ENCODE measurements at places on chromosomes 4 and X.

DNA sequence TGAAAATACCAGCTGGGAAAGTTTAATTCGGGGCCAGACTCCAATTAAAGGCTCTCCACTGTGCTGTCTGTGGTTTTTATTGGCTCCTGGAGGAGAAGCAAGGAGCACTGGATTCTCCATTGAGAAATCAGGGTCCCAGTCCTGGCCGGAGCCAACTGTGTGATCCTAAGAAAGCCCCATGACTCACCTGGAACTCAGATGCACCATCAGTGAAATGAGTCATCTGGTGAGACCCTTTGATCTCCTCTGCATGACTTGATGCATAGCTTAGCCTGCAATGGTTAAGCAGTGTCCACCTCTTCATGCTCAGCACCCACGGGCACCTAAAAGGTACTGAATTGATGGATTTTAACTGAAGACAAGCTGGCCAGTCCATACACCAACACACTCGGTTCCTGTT lies 119.2 kb upstream of the VCX3B start:
- H3K36me3 ChIP-seq, result no peaks in the 10 kb centered on the region
- no peak for DNase-seq
- H3K4me3 ChIP-seq, result no peak overlapping the region
- H3K4me1 ChIP-seq, result no peaks in the 10 kb centered on the region

GRCh38 chrX:128931071-128931470 lies 592.2 kb downstream of the SMARCA1 start:
- H3K4me1 ChIP-seq, result no peaks in the 10 kb centered on the region
- no peaks in the 10 kb centered on the region for H3K27me3 ChIP-seq
- DNase-seq, result no peak
- H3K27ac ChIP-seq, result no peak overlapping the region
- H3K4me3 ChIP-seq, result no peak overlapping the region
- H3K36me3 ChIP-seq, result no peaks in the 10 kb centered on the region

- H3K4me1 ChIP-seq, result peaks cover 17% of the 10 kb centered on the region
- H3K27ac ChIP-seq, result no peak overlapping the region
- no peak overlapping the region for H3K4me3 ChIP-seq
- no peaks in the 10 kb centered on the region for H3K27me3 ChIP-seq
- DNase-seq, result no peak
- H3K36me3 ChIP-seq, result no peaks in the 10 kb centered on the region
These were observed 191.7 kb upstream of the RASGEF1B start for GRCh38 chr4:81663368-81663767.

- H3K36me3 ChIP-seq, result no peaks in the 10 kb centered on the region
- H3K27ac ChIP-seq, result no peak overlapping the region
- no peak overlapping the region for H3K4me3 ChIP-seq
- H3K27me3 ChIP-seq, result no peaks in the 10 kb centered on the region
These were observed 11.0 kb upstream of the MAMLD1 start for GRCh38 chrX:150352114-150352513.

GRCh38 chrX:7351926-7352325 lies 204.0 kb upstream of the PUDP start:
- H3K36me3 ChIP-seq, result peaks cover 9% of the 10 kb centered on the region
- H3K4me1 ChIP-seq, result no peaks in the 10 kb centered on the region
- no peak for DNase-seq
- no peak overlapping the region for H3K4me3 ChIP-seq
- no peaks in the 10 kb centered on the region for H3K27me3 ChIP-seq

DNA sequence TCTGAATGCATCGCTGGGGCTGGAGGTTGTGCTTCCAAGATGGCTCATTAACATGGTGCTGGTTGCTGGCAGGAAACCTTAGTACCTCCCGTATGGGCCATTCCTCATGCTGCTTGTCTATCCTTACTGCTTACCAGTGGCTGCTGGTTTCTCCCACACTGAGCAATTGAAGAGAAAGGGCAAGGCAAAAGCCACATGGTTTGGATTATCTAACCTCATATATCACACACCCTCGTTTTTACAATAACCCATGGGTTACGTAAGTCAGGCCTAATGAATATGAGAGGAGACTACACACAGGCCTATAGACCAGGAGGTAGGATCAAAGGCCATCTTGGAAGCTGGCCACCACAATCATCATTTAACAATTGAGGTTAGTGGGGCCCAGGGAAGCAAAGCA lies 141.8 kb upstream of the EDNRA start:
- H3K4me1 ChIP-seq, result peaks cover 5% of the 10 kb centered on the region
- no peaks in the 10 kb centered on the region for H3K36me3 ChIP-seq
- H3K27me3 ChIP-seq, result no peaks in the 10 kb centered on the region
- no peak overlapping the region for H3K27ac ChIP-seq
- H3K4me3 ChIP-seq, result no peak overlapping the region
- DNase-seq, result no peak

DNA sequence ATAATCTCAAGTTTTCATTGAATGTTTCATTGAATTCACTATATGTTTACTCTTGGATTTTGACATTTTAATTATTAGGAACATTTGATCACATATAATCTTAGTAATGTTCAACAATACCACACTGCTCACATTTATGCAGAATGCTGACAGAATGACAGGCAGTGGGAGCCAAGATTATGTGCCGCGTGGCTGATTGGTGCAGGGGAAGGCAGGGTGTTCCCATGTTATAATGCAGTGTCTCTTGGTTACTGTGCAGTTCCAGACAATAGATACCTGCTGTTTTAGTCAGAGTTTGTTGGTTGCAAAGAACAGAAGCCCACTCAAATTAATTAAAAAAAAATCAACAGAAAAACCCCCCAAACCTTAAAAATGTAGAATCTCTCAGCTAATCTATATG lies 33.0 kb downstream of the FHIP1A start:
- no peak for DNase-seq
- H3K4me3 ChIP-seq, result no peak overlapping the region
- no peak overlapping the region for H3K27ac ChIP-seq
- H3K36me3 ChIP-seq, result no peaks in the 10 kb centered on the region
- H3K4me1 ChIP-seq, result no peaks in the 10 kb centered on the region

DNA sequence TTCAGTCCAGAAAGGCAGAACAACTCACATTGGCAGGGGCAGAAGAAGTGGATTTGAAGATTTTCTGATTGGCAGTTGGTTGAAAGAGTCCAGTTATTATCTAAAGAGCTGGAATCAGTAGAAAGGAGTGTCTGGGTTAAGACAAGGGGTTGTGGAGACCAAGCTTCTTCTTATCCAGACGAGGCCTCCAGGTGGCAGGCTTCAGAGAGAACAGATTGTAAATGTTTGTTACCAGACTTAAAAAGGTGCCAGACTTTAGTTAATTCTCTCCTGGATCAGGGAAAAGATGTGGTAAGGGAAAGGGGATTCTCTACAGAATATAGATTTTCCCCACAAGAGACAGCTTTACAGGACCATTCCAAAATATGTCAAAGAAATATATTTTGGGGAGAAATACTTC lies 36.7 kb upstream of the TLR3 start:
- H3K4me3 ChIP-seq, result no peak overlapping the region
- H3K36me3 ChIP-seq, result peaks cover 3% of the 10 kb centered on the region
- H3K27ac ChIP-seq, result no peak overlapping the region

DNA sequence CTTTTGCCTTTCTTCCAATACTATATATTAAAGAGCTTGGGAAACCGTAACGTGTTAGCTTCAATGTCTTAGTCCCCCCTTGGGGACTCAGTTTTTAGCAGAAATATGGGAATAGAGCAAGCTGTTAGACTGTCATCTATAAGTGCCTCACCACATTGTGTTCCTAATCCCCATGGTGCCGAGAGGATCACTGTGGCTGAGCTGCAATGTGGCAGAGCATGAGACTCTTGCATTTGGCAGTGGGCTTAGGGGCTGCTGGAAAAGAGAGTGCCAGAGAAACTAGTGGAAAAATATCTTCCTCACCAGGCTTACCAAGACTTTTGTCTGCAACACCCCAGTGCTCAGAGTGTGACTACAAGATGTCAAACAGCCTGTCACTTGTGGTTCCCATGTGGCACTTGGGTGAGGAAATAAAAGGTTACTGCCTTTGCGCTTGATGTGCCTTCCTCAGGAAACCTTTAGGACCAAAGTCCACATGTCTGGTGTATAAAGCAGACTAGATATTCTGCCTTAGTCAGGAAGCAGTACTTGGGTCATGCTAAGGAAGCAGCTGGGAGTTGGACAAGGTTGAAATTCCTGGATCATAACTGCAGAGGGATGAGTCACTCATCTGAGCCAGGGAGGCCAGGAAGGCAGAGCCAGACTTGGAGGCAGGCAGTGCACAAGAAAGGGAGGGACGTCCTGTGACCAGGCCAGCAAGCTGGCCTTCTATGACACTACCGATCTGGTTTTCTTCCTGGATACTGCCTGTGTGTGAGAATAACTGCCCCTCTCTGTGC lies 9.7 kb upstream of the MAGEA4 start:
- H3K27ac ChIP-seq, result no peak overlapping the region
- H3K27me3 ChIP-seq, result no peaks in the 10 kb centered on the region
- no peaks in the 10 kb centered on the region for H3K36me3 ChIP-seq
- no peak for DNase-seq
- H3K4me3 ChIP-seq, result no peak overlapping the region
- H3K4me1 ChIP-seq, result no peaks in the 10 kb centered on the region

GRCh38 chr4:108635070-108635655 lies 14.8 kb downstream of the RPL34 start:
- H3K27me3 ChIP-seq, result no peaks in the 10 kb centered on the region
- no peak for DNase-seq
- peaks cover 17% of the 10 kb centered on the region for H3K36me3 ChIP-seq
- no peak overlapping the region for H3K27ac ChIP-seq

DNA sequence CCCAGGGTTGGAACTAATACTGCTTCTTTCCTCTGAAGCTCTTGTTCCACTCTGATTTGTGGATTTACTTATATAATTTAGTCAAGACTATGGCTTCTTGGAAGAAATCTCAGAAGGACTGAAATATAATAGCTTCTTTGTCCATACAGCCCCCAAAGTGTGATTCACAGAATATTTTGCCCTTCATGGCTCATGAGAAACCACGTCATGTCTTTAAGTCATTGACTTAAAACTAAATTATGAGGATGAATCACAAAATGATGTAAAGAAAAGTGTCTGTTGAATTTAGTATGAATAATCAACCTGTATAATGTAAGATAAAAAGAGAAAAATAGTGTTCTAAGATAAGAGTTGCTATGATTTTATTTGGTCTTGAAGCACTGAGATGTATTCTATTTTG lies 43.3 kb upstream of the AGA start:
- no peaks in the 10 kb centered on the region for H3K36me3 ChIP-seq
- H3K4me3 ChIP-seq, result no peak overlapping the region
- no peaks in the 10 kb centered on the region for H3K27me3 ChIP-seq
- peaks cover 3% of the 10 kb centered on the region for H3K4me1 ChIP-seq
- H3K27ac ChIP-seq, result no peak overlapping the region

- H3K36me3 ChIP-seq, result no peaks in the 10 kb centered on the region
- H3K27ac ChIP-seq, result no peak overlapping the region
- no peak overlapping the region for H3K4me3 ChIP-seq
- H3K27me3 ChIP-seq, result no peaks in the 10 kb centered on the region
- no peak for DNase-seq
- H3K4me1 ChIP-seq, result no peaks in the 10 kb centered on the region
These were observed 94.3 kb downstream of the CT47B1 start for GRCh38 chrX:120781403-120781802.

- no peak overlapping the region for H3K4me3 ChIP-seq
- H3K27me3 ChIP-seq, result no peaks in the 10 kb centered on the region
- no peaks in the 10 kb centered on the region for H3K36me3 ChIP-seq
- no peak overlapping the region for H3K27ac ChIP-seq
These were observed 255.7 kb downstream of the TMEM47 start for GRCh38 chrX:34401411-34401810.

DNA sequence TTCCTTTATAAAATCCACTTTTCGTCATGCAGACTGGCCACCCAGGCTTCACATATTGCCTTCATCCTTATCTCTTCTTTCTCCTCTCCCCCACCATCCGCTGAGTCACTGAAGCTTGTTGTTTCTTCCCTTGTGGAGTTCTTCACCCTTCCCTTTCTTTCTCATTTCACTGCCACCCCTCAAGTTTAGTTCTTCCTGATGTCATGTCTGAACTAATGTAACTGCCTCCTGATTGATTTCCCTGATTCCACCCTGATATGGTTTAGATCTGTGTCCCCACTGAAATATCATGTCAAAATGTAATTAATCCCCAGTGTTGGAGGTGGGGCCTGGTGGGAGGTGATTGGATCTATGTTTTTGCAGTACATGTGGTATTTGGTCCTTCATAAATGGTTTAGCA lies 151.4 kb downstream of the CPEB2 start:
- H3K27ac ChIP-seq, result no peak overlapping the region
- H3K4me1 ChIP-seq, result peaks cover 12% of the 10 kb centered on the region
- H3K27me3 ChIP-seq, result no peaks in the 10 kb centered on the region

- H3K4me1 ChIP-seq, result no peaks in the 10 kb centered on the region
- no peaks in the 10 kb centered on the region for H3K36me3 ChIP-seq
- no peaks in the 10 kb centered on the region for H3K27me3 ChIP-seq
- no peak for DNase-seq
These were observed 714.4 kb downstream of the GLUD2 start for GRCh38 chrX:121761845-121762244.

DNA sequence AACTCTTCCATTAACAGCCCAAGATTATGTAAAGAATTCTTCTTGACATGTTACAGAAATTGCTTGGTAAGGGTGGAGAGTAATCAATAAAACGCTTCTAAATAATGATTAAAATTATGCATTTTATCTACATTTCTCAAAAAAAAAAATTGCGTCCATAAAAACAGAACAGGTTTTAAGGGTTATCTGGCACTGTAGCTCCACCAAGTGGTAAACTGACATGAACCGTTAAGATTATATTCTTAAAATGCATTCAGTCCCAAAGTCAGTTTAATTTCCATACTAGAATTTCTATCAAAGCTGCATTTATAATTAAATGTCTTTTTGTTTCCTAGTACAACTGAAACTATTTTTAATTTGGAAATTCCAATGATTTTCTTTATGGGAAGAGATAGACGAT lies 214.0 kb upstream of the UGT8 start:
- H3K36me3 ChIP-seq, result no peaks in the 10 kb centered on the region
- no peak overlapping the region for H3K4me3 ChIP-seq
- no peak overlapping the region for H3K27ac ChIP-seq
- no peak for DNase-seq
- no peaks in the 10 kb centered on the region for H3K4me1 ChIP-seq
- peaks cover 3% of the 10 kb centered on the region for H3K27me3 ChIP-seq

DNA sequence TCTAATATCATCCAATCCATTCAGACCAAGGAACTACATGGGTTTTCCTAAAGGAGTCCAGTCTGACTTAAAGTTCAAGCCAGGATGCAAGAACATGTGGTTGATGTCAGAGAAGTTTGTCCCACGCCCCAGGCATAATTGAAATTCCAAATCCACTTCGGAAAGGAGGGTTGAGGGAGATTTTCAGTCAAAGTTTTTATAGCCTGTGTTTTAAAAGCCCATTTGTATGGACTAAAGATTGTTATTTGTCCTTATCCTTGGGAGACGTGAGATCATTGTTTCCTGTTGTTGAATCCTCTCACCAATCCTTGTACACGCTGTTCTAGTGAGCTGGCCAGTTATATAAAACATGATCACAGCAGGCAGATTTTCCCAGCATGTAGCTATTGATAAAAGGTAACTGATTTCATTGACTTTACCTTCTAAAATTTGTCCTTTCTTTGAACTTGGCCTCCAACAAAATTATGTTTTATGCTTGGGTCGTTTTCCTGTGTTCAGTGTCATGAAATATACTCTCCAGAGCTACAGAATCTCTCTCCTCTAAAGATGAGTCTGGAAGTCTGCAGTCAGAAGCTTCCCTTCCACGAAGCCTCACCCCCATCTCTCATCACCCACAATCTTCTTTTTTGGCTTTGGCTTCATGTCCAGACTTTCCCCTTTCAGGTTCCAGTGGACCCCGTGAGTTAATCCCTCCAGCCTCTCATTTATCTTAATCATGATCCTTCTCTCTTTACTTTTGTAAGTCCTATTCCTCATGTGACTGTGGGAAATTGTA lies 92.9 kb downstream of the ATP10D start:
- peaks cover 10% of the 10 kb centered on the region for H3K4me1 ChIP-seq
- no peaks in the 10 kb centered on the region for H3K27me3 ChIP-seq
- H3K27ac ChIP-seq, result no peak overlapping the region
- H3K4me3 ChIP-seq, result peak overlapping the region; percentile 2
